Erythroblast (primary cell): ENCODE measurements at places on chromosomes 1 and 21.

GRCh38 chr1:181202986-181203555 lies 114.6 kb downstream of the IER5 start:
- DNase-seq: no peak

DNA sequence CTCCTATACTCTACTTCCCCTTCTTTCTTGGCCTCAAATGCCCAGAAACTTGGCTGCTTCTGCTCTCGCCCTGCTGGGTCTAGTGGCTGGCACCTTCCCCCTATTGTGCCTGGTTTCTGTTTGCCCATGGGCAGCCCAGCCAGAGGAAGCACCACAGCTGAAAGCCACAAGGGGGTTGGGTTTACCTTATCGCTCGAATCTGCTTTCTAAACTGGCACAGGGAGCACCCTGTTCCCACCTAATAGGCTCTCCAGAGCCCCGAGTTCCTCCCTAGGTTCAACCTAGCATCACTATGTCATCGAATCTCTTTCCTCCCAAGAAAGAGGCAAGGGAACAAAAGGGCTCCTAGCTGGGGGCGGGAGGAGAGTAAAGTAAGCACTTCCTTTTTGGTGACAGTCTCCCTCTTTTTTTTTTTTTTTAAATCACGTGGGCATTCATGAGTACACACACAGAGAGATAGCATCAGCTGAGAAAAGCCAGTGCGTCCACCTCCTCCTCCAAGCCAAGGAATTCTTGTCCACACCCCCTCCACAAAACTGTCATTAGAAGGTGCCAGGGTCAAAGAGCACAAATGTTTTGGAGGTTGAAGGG lies 72.8 kb downstream of the PLEKHA6 start:
- DNase-seq: no peak

DNA sequence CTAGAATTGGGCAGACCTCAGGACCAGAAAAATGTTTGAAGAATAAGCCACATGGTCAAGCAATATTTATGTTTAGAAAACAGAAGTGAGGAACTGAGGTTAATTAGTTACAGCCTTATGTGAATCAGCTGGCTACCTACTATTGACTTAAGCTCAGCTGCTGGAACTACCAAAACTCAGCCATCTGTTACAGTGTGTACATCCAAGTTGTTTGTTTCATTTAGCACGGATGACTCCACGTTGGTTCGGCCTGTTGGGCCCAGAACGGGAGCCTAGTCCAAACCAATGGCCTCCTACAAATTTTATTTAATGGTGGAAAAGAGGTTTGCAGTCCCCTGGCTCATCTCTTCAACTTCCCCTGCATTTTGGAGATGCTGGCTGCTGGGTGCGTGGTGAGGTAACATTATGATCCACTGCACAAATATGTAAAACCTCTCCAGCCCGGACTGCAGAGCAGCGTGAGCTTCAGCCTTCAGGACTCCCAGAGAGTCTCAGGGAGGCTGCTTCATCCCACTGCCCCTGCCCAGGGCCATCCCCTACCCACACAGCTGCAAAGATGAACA lies 143.4 kb downstream of the ZZZ3 start:
- no peak for DNase-seq

DNA sequence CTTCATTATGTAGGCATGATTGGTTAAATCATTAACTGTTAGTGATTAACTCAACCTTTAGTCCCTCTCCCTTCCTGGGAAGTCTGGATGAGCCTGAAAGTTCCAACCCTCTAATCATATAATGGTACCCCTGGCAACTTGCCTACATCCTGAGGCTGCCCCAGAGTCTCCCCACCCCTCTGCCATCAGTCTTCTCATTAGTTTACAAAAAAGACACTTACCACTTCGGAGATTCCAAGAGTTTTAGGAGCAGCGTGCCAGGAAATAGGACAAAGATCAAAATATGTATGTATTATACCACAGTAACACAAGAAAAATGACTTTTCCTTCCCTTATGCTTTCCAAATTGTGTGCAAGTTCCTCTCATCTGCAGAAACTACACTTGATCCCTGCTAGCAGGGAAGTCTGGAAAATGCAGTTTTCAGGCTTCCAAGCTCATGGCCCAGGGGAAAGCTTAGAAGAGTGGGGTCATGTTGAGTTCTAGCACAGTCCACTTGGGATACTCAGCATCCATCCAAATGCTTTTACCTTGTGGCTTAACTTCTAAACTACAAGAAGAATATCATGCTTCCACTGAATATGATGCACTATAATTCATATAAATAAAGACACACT lies 64.6 kb upstream of the PPIH start:
- DNase-seq: no peak

DNA sequence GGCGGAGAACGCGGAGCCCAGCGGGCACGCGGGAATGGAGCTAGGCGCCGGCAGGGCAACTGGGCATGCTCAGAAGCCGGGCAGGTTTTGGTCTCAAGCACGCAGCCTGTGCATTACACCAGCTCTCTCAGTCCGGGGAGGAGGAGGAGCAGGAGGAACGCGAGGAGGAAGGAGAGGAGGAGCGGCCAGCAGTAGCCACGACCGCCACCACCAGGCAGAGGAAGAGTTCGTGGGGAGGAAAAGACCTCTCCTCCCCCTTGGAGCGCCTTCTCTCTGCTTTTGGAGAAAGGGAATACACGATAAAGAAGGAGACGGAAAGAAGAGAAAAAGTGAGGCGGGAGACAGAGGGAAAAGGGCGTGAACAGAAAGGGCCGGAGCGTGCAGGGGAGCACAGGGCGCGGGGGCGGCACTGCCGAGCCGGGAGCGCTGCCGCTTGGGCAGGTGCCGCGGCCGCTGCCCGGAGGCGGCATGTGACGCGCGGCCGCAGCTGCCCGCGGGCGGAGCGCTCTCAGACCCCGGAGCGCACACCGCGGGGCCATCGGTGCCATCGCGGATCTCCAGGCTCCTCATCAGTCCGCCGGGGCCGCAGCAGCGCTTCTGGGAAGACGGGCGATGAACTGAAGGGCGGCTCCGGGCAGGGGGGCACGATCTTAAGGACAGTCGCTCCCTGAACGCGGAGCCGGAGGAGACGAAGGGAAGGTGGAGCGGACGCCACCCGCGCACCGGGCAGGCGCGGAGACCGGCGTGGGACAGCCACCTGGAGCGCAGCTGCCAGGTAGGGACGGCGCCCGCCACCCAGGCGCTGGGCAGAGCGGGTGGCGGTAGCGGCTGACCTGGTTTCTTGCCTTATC lies at the start of gene CHRM3:
Gene CHRM3 (plus strand): TSS at position 116 of the 851 bp plus-strand sequence. CDS start 520,884 bp downstream, outside the sequence.
- DNase-seq: no peak
